ENCODE measurements at places on chromosomes 7 and 10.

- DNase-seq, result peak; percentile 89
Measured at GRCh38 chr10:50593523-50594376, 30.0 kb downstream of the SGMS1 start.

DNA sequence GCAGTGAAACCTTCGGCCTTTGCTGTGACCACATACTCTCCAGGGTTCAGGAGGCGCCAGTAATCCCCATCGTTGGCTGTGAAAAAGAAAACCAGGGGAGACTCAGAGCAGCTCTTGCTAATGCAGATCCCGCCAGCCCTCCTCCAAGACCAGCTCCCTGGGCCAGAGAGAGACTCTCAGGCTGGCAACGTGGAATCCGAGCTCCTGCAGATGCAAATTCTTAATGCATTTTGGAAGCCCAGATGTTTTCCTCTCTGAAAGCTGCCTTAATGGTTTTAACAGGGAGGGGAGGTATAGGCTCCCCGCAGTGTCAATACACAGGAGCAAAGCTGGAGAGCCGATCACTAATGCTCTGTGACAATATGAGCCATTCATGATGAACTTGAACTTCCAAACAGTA lies 80.8 kb downstream of the GPR26 start:
- DNase-seq, result no peak

GRCh38 chr10:18906636-18907035 lies 142.0 kb upstream of the MALRD1 start:
- DNase-seq, result no peak

- DNase-seq, result peak; percentile 48
Measured at GRCh38 chr10:103333934-103334520, 16.9 kb downstream of the PCGF6 start.

GRCh38 chr7:2301511-2301863 lies 12.8 kb downstream of the SNX8 start:
- DNase-seq, result no peak

- DNase-seq, result no peak
Measured at GRCh38 chr10:60535427-60535826, 145.8 kb upstream of the ANK3 start.

DNA sequence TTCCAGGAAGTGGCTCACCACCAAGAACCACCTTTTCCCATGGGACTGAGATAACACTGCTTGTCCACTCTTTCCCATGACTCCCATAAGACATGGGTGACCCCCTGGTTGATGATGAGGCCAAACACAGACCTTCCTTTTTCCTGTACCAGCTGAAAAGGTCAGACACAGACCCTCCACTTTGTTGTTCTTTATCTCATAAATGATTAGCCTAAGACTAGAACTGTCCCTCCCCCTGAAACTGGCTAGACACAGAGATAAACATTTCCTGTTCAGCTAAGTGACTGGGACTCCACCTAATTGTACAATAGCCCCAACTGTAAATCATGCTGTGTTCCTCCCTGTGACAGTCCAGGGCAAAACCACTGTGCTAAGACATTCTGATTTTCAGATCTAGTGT lies 8.2 kb upstream of the NRG3 start:
- DNase-seq, result peak; percentile 71

Measured in fibroblast of pulmonary artery (primary cell).